ENCODE measurements at places on chromosomes 7 and 10.

GRCh38 chr10:118922972-118923371, 106.5 kb upstream of the NANOS1 start:
- no peak for DNase-seq

DNA sequence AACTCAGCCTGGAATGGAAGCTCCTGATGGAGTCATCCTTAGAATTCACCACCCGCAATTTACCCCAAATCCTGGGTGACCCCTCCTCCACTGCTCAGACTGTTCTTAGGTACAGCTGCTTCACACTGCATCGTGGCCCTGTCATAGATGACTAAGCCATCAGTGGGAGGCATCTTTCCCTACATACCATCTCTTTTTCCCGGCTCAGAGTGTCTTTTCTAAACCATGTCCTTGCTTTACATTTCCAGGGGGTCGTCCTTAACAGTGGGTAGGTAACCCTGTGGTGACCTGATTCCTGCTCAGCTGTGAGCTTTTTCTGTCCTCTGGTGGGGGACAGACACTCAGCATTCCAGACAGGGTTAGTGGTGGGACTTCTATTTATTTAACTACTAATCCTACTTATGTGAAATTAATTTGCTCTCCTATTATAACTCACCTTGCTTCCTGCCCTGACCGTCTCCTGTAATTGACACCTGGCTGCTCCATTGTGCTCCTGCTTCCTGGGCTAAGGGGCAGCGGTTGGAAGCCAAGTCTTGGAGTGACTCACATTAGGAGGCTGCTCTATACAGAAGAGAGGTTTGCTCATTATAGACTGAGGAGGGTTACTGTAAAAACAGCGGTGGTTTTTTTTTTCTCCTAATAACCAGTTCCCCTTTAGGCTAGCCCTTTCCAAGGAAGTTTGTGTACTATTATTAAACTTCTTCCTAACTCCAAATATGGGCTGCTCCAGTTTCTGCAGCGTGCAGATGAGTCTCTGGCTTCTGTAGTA, 40.6 kb downstream of the PYROXD2 start:
- DNase-seq, result no peak

DNA sequence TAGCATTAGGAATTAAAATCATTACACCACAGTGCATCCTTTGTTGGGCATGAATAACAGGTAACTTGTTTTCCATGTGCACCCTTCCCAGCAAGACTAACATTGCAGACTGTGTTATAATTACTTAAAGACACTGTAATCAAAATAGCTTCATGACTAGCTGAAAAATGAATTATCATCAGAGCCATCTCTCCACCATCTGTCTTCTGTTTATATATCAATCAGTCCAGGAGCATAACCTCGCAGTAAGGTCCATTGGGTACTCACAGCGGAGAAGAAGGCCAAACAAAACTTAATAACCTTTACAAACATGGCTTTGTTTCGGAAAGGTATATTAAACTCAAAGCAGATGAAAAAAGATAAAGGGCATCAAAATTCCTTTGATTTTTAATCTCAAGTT, 90.6 kb downstream of the ODAD2 start:
- DNase-seq, result no peak

DNA sequence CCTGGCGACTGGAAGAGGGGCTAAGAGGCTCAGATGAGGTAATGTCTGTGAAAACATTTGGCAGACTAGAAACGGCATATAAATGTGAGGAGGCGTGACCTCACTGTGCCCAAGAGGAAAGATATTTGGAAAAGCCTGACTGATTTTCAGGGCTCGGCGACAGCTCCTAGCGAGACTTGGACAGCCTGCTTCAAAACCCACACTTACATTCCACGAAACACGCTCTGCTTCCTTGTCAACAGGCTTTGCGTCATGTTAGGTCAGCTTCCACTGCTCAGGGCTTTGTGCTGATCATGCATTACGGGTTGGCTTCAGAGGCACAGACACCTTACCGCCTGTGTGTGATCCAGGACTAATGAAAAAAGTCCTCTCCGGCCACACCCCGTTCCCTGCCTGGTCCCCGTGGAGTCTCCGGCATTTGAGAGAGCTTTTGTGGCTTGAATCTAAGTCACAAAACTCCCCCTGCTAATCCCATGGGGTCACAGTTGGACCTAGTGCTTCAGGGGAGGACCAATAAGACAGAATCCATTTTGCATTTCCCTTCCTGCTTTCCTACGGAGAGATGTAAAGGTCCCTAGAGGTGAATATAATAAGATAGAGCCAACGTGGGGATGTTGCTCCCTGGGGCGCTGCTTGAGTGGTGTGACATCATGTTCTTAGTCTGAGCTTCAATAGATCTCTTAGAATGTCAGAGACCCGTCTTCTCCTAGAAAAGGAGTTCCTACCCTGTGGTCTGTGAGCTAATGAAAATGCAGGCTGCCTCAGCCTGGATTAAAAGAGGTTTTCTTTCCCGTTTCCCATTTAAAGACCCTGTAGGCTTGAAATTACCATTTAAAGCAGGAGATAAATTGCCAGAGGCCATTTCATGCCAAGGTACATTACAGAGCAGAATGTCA, 25.5 kb downstream of the FGFBP3 start:
- DNase-seq, result no peak

- DNase-seq, result no peak
Observed at GRCh38 chr7:134472572-134473244, 13.8 kb upstream of the AKR1B1 start.

Data from NCI-H1694 treated with DMSO at 0.1 percent for 48 hours (cell line).